ENCODE measurements at places on chromosomes 16 and 17.

DNA sequence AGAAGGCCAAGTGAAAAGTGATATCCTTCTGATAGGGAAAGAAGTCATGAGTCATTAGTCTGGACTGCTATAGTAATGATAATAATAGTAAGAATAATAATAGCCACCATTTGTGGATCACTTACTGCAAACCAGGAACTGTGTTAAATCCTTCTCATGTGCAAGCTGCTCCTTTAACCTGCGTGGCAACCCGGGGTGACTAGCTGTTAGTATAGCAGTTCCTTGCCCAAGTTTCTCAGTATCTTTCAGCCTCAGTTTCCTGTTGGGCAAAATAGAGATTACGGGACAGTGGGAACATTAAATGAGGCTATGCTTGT, 129.5 kb downstream of the CDH13 start:
- DNase-seq = no peak

DNA sequence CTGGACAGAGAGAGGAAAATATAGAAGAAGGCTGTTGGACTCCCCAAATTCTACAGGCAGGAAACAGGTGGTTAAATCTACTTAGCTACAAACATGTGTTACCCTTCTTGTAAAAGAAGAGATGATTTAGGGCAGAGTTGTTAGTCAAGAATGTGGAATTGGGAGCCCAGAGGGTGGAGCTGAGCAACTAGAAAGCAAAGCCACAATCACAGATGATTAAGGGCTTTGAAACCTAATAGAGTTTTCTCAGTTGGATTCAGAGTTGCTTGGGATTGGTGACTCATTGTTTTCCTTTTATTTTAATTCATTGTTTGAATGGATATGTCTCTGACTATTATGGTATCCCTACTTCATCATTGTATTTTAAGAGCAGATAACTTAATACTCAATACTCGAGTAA, 6.2 kb downstream of the ACSM5 start:
- DNase-seq = no peak

DNA sequence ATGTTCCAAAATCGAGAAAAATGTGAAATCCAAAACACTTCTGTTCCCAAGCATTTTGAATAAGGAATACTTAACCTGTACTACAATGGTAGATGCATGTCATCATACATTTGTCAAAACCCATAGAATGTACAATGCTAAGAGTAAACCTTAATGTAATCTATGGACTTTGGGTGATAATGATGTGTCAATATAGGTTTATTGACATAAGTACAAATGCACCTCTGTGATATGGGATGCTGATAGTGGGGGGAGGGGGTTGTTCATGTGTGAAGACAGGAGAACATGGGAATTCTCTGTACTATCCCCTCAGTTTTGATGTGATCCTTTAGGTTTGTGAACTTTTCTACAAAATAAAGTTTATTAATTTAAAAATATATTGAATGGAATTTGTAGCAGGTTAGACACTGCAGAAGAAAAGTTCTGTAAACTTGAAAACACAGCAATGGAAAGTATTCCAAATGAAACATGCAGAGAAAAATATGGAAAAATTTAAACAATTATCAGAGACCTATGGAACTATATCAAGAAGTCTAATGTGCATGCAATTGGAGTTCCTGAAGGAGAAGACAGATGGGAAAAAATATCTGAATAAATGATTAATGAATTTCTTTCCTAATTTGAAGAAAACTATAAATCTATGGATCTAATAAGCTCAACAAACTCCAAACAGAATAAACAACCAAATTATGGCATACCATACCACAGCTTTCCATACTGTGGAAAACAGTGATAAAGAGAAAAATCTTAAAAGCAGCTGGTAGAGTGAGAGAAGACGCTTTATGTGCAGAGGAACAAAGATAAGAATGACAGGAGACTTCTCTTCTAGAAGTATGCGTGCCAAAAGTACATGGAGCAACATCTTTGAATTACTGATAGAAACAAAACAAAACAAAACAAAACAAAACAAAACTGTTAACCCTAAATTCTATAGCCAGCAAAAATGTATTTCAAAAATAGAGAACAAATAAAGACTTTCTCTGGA, 34.7 kb upstream of the MSI2 start:
- no peak for DNase-seq

DNA sequence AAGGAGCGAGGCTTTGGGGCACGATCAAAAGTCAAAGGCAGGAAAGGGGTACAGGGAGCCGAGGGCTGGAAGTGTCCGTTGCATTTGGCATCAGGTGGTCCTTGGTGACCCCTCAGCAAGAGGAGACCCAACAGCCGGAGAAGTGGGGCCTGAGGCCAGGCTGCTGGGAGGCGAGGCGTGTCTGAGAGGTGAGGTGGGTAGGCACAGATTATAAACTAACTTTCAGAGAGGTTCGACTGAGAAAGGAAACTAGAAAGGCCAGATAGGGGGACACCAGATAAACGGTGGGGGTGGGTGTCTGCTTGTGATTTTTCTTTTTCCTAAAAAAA, 3.6 kb downstream of the PECAM1 start:
- no peak for DNase-seq

- DNase-seq = no peak
Measured at GRCh38 chr16:12426122-12426521, 377.6 kb downstream of the CPPED1 start.

GRCh38 chr16:10708969-10709368, 14.2 kb upstream of the TEKT5 start:
- DNase-seq = no peak

- peak; percentile 3 for DNase-seq
Measured at GRCh38 chr16:14249291-14250032, 178.3 kb downstream of the MRTFB start.

Data from stimulated activated CD8-positive, alpha-beta memory T cell treated with anti-CD3 and anti-CD28 coated beads, Interleukin-4, amount 100 ng/mL, for 1 hour (primary cell).